ENCODE measurements at places on chromosomes 6 and 20.

GRCh38 chr6:81575442-81575841 lies 177.0 kb downstream of the TENT5A start:
- no peak for DNase-seq

GRCh38 chr6:157753291-157753690 lies 69.8 kb upstream of the SNX9 start:
- DNase-seq, result no peak

- DNase-seq, result no peak
Observed at GRCh38 chr20:37421060-37421905, 75.3 kb downstream of the SRC start.

DNA sequence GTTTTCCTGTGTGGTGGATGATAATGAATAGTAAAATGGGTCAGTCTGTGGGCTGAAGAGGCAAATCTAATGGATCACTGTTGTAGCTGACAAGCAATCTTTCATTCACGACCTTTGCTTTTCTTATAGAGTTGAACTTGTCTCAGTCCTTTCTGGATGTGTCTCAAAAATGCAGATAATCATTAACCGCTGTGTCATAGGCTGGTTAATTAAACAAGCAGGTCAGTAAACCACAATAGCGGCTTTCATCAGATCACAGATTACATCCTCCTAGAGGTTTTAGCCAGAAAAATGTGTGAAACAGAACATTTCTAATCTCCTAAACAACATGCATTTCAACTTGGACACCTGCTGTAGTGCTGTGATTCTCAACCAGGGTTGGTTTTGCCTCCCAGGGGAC lies 2.5 kb upstream of the METTL24 start:
- no peak for DNase-seq
